ENCODE measurements at places on chromosomes 3 and 15.

DNA sequence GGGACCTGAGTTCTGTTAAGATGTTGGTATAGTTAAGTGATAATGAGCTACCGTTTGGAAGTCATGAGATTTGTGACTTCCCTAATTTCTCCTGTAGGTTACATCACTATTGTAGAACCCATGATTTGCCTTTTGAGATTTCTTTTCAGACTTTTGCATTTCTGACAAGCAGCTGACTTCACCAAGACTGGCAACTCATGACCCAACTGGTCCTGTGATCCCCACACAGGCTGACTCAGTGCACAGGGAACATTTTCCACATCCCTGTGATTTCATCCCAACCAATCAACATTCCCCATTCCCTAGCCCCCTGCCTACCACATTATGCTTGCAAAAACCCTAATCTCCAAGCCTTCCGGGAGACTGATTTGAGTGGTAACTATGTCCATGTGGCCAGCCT is 242.1 kb upstream of the PDZRN3 start:
- DNase-seq: no peak

DNA sequence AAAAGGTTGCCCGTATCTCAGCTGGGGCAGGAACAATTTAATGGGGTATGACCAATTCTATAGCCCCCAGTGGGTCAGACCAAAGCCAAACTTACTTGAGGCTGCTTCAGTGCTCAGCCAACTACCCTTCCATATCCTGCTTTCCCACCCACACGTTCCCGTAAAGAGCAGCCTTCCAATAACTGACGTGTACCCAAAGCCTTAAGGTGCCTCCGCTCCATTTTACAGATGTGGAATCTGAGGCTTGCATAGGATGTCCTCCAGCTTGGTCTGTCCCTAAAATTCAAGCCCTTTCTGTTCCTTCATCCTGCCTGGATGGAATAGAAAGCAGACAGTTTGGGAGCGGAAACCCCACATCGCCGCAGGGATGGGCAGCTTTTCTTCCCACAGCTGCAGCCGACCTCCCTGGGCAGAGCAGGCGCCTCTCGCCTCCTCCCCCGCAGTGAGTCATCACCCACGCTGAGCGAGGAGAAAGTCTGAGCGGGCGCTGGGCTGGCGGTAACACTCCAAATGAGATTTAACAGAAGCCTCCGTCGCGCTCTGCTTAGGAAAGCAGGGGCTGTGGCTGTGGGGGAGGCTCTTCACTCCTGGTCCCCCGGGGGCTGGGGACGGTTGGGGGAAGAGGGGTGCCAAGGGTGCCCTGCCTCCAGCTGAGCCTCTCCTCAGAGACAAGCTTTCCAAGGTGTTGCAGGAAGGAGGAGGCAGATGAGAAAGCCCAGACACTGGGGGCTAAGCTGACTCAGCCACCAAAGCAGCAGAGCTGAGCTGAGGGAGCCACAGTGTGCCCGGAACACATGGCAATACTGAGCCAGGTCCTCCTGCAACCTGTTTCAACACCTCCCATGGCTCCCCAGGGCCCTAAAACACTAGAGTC is 57.8 kb upstream of the HRH1 start:
- DNase-seq: peak; percentile 67

DNA sequence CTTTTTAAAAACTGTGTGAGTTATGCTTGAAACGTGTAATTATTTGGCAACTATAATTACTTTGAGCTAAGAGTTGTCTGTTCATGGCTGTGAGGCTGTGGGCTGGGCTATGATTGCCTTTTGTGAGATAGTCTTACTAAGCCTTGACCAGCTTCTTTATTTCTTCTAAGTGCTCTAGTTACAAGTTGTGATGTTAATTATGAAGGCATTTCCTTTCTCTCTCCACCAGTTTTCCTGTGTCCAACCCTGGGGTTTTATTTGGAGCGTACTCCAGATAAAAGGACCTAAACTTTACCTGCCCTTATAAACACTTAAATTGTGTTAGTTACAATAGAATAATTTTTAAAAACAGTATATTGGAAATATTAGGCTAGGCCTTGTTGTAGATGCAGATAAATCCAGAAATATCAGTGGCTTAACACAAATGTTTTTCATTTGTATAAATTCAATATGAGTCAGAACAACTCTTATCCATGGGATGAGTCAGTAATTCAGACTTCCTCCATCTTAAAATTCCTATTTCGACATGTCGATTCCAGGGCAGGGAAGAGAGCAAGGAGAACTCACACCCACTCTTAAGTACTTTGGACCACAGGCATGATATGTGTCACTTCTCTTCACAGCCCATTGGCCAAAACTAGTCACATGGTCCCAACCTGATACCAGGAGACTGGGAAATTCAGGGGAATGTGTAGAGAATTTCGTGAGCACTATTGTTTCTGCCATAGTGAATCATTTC is 17.0 kb downstream of the TMEM62 start:
- DNase-seq: no peak

- no peak for DNase-seq
These were observed 29.1 kb upstream of the TNIK start for GRCh38 chr3:171489348-171489747.

DNA sequence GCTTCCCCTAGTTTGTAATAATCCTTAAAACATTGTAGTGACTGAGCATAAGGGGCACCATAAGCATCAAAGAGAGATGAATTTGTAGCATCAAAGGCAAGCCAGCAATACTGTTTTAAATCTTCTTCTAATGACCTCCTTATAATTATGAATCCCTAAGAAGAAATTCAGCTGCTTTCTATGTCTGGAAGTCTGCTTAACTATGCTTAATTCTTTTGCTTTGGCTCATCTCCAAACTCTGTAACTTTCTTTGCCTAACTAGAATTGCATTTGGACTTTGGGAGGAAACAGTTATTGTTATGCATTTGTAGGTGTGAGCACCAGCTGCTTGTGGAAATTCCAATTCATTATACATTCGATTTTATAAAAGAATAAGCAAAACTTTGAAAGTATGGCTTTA is 117.7 kb upstream of the SPATA16 start:
- DNase-seq: no peak

- DNase-seq: no peak
These were observed 41.8 kb upstream of the MUC13 start for GRCh38 chr3:124976383-124976782.

- no peak for DNase-seq
These were observed 37.0 kb upstream of the CPOX start for GRCh38 chr3:98630416-98630815.

GRCh38 chr3:1955750-1956149 is 142.9 kb upstream of the CNTN4 start:
- DNase-seq: no peak

DNA sequence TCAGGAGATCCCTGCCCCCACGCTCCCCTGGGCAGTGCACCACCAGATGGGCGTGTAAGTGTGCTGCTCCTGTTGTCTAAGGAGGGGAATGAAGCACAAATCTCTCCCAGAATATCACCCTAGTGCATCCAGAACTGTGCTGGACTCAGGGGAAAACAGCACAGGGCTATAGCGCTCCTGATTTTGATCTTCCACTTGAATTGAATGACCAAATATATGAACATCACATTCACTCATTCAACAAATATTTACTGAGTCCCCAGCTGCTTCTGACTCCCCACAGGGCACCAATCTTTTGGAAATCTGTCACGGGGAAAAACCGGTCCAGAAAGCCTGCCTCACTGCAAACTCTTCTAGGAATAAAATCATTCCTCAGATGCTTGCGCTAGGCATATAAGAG is 2.4 kb downstream of the CPLX3 start:
- no peak for DNase-seq

DNA sequence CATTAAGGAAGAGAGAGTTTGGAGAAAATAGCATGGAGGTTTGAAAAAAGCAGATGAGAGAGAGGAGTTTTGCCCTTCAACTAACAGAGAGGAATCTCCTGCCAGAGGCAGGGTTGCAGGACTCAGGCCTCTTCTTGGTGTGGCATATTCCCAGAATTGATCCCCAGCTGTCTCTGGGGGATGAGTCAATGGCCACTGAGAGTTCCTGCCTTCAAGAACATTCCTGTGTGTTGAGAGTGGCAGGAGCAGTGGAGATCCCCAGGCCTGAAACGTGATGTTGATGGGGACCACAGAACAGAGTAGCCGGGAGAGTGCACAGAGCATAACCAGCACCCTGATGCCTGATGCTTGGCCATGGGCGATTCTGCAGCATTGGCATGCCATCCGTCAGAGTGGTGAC is 348.4 kb upstream of the THBS1 start:
- no peak for DNase-seq

DNA sequence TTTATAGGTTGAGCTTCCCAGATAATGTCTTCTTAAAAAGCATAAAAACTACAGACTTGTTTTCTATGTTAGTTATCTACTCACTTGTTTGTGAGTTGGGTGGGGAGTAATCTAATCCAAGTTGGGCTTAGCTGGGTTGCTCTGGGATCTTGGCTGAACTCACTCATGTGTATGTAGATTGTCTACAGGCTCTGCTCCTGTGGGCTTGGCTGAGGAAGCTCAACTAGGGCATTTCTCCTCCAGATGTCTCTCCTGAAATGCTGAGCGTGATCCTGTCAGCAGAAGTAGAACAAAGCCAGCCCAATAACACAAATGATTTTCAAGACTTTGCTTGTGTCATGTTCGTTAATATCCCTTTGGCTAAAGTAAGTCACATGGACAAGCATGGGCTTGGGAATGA is 17.3 kb downstream of the KCNH8 start:
- DNase-seq: no peak

DNA sequence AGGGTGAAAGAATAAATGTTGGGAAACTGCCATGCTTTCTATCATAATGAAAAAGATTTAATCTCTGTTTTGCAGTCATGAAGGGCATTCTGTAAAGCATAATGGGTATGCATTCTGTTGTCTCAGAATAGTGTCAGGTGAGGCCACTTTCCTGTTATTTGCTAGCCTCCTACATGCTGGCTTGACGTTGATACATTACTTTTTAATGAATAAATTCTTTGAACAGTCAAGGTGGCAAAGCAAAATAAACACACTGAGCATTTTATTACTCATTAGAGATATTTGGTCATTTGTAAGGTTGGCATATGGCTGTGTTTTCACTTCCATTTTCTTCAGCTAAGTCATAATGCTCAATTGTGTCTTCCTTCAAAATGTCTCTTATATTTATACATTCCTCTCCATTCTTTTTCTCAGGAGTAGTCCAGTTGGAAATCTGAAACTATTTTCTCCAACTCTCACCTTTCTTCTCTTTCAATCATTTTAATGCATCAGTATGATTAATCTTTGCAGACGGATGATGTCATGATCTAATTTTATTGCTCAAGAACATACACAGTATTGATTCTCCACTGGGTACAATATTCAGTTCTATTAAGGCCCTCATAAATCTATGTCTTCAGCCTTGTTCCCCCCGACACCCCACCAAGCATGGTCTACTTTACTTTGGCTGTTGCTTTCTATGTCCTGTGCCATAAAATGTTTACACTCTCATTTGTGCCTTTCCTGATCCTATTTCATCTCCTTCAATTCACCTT is 290.7 kb downstream of the GBE1 start:
- DNase-seq: no peak

GRCh38 chr3:131630807-131631206 is 128.0 kb upstream of the MRPL3 start:
- DNase-seq: no peak

DNA sequence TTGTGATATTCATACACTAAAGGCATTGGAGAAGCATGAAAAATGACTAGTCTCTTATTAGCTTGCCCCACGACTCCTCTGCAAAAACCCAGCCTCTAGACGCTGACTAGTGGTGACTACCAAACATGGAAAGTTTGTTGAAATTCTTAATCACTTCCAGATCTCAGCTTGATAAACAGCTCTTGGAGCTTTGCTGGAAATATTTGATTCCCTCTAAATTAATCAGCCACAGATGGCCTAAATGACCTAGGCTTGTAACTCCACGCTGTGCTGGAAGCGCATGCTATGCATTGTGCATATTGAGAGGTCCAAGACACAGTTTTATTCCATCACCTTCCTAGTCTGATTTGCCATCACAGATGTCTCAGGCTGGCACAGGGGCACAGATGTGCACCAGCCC is 244.7 kb upstream of the ST8SIA2 start:
- DNase-seq: no peak

DNA sequence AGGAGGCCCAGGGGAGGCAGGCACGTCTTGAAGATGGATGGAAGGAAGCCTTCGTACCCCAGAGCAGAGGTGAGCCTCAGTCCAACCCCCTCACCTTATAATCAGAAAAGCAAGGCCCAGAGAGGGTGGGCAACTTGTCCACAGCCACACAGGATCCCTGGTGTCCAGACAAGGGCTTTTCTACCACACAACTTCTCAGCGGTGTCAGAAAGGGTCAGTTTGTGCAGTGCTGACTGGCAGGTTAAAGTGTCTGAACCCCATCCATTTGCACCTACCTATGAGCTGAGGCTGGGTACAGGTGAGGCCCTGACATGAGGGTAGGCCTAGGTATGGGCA is 8.6 kb downstream of the IGDCC3 start:
- no peak for DNase-seq

DNA sequence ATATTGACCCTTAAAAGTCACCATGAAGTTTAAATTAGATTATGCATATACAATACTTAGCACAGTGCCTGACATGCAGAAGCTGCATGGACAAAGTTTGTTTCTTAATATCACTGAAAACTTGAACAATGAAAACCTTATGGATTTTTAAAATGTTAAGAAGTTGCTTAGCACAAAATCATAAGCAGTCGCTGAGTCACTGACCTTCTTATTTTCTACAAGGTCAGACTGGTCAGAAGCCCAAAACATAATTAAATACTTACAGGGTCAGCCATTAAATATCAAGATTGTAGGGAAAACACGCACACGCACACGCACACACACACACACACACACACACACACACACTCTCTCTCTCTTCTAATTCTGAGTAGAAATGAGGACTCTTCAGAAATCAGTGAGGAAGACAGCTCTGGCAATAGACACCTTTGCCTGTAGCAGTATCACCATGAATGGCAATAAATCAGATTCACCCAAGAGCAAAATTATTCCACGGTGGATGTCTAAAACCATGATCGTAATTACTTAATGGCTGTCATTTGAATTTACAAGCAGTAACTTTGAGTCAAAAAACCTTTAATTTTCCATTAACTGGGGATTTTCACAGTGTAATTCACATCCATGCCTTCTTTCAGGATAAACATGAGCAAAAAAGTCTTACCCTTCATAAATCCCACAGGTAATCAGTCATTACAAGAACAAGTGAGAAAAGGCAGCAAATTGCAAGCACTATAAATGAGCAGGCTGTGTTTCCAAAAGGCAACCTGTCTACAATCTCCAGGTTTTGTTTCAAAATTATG is 147.5 kb downstream of the OSBPL10 start:
- no peak for DNase-seq

DNA sequence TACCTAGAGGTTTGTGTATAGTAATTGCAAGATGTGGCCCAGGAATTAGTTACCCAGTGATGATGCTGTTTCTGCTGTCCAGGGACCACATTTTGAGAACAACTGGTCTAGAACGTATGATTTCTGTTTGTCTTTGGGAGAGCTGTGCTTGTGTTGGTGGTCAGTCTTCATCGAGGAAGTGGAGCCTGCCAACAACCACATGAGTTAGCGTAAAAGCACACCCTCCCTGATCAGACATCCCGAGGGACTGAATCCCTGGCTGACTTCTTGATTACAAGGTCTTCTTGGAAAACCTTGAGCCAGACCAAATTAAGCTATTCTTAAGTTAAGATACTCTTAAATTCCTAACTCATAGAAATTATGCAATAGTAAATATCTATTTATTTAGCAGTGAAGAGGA is 81.7 kb upstream of the ZPLD1 start:
- no peak for DNase-seq

- peak; percentile 50 for DNase-seq
These were observed 681.3 kb downstream of the ROBO1 start for GRCh38 chr3:79086514-79086913.

GRCh38 chr15:74206801-74207281 is 4.3 kb upstream of the STRA6 start:
- no peak for DNase-seq

GRCh38 chr3:3516996-3517395 is 282.2 kb upstream of the LRRN1 start:
- no peak for DNase-seq

All from ecto neural progenitor cell (in vitro differentiated cells).